ENCODE measurements at places on chromosomes 1 and 21.

- DNase-seq: no peak
These were observed 53.1 kb upstream of the LBR start for GRCh38 chr1:225480825-225481434.

- DNase-seq: no peak
These were observed 5.5 kb upstream of the FOXO6 start for GRCh38 chr1:41355761-41356160.

- peak; percentile 80 for DNase-seq
These were observed 9.4 kb downstream of the MORN1 start for GRCh38 chr1:2381741-2382620.

DNA sequence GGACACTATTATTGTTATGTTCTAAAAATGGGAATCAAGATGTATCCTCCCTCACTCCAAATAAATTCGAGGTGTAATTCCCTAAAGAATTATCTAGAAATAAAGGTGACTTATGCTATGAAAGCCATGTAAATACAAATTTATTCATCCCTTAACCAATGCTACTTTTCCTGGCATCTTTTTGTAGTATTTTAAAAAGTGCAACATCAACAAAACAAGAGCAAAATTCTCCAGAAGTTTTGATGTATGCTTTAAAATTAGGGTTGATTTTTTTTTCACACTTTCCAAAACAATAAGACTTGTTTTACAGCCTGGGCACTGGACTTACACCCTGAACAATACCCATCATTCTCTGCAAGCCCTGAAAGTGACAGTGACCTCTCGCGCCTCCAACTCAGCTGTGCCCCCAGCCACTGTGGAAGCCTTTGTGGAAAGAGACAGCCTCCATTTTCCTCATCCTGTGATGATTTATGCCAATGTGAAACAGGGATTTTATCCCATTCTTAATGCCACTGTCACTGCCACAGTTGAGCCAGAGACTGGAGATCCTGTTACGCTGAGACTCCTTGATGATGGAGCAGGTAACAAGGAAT, 21.4 kb upstream of the CLCA1 start:
- no peak for DNase-seq

DNA sequence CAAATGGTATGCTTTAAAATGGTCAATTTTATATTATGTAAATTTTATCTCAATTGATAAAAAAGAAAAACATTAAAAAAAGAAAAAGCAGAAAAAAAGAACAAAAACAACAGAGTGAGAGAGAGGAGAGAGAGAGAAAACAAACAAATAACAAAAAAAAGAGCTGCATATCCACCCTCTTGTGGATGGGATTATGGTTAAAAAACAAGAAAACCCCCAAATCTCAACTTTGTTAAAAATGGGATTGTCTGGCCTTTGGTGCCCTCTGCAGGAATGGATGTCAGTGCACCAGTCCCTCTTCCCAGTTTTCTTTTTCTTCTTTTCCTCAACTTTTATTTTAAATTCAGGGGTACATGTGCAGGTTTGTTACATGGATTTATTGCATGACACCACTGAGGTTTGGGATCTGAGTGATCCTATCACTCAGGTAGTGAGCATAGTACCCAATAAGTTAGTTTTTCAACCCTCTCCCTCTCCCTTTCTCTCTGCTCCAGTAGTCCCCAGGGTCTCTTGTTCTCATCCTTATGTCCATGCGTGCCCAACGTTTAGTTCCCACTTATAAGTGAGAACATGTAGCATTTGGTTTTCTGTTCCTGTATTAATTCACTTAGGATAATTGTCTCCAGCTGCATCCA, 28.1 kb downstream of the RNF187 start:
- DNase-seq: peak; percentile 25

DNA sequence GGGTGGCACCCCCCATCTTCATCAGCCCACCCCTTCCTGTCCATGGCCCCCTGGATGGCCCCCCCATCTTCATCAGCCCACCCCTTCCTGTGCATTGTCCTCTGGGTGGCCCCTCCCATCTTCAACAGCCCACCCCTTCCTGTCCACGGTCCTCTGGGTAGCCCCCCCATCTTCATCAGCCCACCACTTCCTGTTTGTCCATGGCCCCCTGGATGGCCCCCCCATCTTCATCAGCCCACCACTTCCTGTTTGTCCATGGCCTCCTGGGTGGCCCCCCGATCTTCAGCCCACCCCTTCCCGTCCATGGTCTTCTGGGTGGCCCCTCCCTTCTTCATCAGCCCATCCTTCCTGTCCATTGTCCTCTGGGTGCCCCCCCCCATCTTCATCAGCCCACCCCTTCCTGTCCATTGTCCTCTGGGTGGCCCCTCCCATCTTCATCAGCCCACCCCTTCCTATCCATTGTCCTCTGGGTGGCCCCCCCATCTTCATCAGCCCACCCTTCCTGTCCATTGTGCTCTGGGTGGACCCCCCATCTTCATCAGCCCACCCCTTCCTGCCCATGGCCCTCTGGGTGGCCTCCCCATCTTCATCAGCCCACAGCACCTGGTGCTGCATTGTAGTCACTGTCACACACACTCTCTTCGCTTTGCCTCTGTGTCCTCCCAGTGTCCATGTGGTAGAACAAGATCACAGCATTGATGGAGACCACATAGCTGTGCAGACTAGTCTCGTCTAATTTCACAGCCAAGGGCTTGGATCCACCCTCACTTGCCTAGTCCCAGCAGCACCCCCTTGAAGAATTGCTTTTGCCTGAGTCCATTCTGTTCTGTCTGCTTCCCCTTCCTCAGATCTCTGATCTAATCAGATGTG, 95.9 kb downstream of the PCBP3 start:
- DNase-seq: no peak

DNA sequence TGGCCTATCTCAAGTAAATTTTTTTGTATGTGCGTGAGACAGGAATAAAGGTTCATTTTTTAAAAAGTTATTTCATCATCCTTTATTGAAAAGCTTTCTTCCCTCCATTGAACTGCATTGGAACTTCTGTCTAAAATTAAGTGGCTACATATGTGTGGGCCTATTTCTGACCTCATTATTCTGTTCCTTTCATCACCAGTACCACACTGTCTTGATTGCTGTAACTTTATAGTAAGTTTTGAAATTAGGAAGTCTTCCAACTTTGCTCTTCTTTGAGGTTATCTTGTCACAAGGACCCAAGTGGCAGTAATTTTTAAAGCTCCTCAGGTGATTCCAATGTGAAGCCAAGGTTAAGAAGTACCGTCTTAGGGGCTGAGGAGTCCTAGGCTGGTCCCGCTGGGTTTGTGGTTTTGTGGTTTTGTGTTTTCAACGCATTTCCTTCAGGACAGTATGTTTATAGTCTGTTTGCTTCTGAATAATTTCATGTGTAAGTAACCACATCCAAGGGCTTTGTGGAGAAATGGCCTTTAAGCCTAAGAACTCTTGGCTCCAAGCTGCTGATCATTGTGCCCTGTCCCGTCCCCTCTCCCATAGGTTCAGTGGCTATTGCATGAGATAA, 12.4 kb upstream of the SCAF4 start:
- no peak for DNase-seq

DNA sequence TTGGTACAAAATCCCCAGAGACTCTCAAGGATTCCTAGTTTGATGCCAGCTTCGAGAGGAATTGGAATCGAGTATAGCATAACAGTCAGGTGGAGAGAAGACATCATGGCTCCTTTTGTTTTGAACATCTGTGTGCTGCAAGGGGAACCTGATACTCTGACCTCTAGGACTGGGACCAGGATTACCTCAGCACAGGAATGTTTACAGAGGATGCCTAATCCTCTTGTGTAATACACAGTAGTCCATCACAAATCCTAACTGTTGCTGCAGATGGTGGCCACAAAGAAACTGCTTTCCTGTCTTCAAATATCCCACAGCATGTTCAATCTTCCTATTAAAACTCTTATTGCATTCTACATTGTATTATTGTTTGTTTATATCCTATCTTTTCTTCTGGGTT, 111.8 kb upstream of the PRMT6 start:
- no peak for DNase-seq

- no peak for DNase-seq
These were observed 134.2 kb downstream of the GRIK3 start for GRCh38 chr1:36900128-36900527.

- no peak for DNase-seq
These were observed 3.4 kb upstream of the MARCKSL1 start for GRCh38 chr1:32339363-32339978.

DNA sequence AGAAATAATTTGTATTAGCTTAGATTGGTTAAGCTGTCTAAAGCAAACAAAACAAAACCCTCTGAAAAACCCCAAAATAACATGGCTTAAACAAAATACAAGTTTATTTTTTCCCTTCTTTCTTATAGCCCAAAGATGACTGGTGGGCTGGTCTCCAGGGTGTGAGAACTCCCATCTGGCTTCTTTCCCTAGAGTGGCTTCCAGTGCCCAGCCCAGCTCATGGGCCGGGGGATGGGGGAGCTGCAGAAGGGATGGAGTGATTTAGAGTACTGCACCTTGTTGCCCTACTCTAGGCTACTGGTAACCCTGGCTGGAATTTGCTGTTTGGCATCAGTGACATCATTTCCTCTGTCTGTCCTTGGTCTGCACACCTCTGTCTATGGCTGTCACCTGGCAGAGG, 223.0 kb downstream of the PBX1 start:
- no peak for DNase-seq

GRCh38 chr1:32159189-32159588, 20.3 kb upstream of the TXLNA start:
- DNase-seq: no peak

- DNase-seq: no peak
These were observed 88.2 kb upstream of the SLC25A33 start for GRCh38 chr1:9451081-9451480.

- DNase-seq: no peak
These were observed 2.6 kb downstream of the GLRX2 start for GRCh38 chr1:193102662-193103061.

DNA sequence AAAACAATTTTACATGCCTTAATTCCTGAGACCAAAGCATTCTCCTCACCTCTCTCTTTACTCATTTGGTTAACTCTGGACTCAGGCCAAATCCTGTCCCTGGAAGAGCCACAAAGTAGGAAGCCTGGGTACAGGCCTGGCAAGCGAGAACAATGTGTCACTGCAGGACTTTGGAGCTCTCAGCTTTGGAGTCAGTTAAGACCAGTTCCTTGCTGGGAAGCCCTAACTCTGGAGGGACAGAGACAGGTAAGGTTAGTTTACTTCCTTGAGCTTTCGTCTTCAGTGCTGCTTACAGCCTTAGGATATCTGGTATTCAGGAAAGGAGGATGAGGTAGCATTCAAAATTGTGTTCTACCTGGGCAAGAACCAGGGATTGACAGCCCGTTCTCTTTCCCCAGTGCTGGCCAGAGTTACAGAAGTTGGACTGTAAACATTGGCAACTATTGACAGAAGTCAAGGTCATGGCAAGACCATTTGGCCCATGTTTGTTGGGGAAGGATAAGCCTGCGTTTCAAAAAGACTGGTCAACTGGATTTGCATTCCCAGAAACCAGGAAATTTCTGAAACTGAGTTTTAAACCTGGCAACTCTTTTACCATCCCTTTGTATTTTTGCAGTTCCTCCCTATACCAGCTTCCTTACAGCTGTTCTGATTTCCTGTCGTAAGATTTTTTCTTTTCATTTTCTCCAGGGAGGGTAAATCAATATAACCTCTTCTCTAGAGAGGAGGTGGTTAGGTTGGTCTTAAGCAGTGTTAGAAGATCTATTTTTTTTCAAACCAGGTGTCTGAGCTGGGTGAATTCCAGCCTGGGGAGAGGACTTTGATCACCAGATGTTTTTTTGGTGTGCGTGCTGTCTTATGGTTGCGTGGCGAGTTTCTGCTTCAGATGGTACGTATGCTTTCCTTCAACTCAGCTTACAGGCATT, at the start of gene C4BPB:
Gene C4BPB, plus strand, starts transcription at position 160 of the 926 bp plus-strand sequence. Its CDS starts 672 bp downstream, at position 832.
- DNase-seq: no peak

DNA sequence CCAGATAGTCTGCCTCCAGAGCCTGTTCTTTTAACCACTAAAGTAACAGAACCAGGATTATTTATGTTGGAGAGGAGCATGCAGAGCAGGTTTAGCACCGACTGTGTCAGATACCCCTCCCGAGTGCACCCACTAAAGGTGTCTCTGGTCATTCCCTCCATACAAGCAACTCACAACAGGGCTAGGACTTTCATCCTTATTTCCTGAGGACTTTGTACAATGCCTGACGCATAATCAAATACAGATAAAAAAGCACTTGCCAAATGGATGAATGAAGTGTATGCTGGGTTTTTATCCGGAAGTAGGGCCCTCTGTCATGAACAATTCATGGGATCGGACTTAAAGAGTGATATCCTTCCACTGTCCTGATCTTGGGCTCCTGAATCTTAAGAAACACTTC, 26.0 kb downstream of the RPL5 start:
- no peak for DNase-seq

GRCh38 chr1:177615251-177615650, 354.6 kb downstream of the SEC16B start:
- DNase-seq: no peak

GRCh38 chr1:152761609-152762213, 3.9 kb downstream of the KPRP start:
- no peak for DNase-seq

DNA sequence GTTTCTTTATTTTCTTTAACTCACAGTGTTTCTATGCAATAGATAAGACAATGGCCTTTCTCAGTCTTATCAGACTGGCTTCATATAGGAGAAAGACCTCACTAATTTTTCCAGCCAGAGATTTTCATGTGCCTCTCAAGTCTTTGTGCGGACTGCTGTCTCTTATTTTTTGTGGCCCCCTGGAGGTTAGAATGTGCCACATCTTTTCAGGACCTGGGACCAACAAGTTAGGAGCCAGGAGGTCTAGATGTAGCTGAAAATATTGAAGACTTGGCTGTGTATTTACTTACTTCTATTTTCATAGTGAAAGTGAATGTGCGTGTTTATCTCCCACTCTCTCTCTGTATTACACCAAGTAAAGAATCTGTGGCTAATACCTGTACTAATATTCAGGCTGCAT, 42.1 kb upstream of the CFHR3 start:
- no peak for DNase-seq

DNA sequence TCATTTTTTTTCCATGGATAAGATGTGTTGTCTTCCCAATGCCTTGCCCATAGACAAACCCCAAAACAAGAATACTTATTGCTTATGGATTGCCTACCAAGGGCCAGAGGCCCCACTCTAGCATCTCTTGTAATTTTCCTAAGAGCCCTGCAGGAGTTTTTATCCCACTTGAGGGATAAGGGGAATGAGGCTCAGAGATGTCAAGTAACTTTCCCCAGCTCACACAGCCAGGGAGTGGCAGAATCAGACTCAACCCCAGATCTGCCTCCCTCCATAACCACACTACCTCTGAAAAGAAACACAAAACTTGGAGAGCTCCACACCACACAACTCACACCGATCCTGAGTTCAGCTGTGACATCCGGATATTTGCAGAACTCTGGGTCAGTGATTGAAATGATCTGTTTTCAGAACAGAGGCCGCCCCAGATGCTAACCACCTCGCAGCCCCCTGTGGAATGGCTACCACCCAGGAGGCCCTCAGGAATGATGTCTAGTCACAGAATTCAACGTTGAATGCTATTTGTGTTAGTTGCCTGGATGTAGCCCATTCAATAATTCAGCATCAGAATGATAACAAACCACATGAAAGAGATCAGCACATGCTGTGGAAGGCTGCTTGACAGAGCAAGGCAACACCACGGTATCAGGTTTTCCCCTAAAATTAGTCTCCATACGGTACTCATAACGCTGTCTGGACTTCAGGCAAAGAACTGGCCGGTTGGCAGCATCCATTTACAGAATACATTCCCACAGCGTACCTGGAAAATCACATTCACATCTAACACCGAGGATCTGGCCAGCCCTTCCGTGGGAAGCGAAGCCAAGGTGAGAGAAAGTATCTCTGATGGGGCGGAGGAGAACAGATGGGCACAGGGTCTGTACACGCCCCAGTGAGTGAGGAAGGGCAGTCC, 231.9 kb downstream of the TOMM20 start:
- no peak for DNase-seq

- DNase-seq: no peak
These were observed 12.8 kb downstream of the GFI1 start for GRCh38 chr1:92473781-92474495.
